ENCODE measurements at places on chromosomes 5 and 9.

GRCh38 chr5:32022638-32023037, 151.5 kb downstream of the GOLPH3 start:
- DNase-seq, result no peak

DNA sequence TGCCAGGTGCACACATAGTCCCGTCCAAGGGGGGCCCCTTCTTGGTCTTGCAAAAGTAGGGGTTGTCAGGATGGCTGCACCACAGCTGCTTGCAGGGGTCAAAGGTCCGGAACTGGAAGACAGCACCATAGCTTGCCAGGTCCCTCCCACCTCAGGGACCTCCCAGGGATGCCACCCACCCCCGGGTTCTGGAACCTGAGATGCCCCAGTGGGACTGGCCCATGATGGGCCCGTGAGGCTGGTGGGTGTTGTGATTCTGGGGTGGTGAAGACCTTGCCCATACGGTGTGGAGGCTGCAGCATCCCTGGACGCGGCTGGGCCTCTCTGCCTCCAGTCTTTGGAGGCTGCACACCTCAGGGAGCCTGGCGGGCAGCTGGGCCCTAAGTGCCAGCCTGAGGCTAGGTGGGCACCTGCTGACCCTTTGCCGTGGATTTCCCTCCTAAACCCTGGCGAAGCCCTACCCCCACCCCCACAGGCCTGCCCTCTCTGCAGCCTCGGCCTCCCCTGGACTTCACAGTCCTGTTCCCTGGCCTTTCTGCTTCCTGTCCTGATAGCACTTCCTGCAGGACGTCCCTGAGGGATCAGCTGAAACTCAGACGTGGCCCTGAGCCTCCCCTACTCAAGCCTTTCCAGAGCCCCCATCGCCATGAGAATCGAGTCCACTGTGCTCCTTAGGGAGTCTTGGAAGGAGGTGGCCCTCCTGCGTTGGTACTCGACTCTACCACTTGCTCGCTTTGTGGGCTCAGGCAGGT, 92.1 kb downstream of the ZNF354C start:
- DNase-seq, result no peak

- no peak for DNase-seq
These were observed at the start of gene MLANA for GRCh38 chr9:5890641-5891040. Gene MLANA, plus strand, starts transcription at chr9:5890889. Its CDS starts 1,586 bp downstream, at chr9:5892475.

GRCh38 chr5:175902026-175902425, 30.6 kb downstream of the CPLX2 start:
- DNase-seq, result no peak

All from NCI-H2171 (cell line).